ENCODE measurements at places on chromosomes 4 and X.

DNA sequence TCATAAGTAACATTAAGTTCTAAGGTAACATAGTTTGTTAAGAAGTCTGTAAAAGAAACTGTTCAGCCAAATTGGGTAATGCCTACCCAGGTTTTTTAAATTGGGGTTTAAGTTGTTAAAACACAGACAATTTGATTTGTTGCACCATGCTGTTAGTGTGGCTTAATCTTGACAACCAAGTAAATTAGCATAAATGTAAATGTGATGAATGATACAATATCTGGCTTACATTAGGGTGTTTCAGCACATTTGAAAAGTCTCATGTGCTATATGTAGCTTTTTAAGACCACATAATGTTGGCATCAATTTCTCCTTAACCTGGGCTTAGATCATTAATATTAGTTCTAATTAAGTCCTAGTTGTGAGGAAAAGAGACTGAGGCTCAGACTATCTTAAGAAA lies 72.4 kb upstream of the SMARCA5 start:
- no peak for DNase-seq

DNA sequence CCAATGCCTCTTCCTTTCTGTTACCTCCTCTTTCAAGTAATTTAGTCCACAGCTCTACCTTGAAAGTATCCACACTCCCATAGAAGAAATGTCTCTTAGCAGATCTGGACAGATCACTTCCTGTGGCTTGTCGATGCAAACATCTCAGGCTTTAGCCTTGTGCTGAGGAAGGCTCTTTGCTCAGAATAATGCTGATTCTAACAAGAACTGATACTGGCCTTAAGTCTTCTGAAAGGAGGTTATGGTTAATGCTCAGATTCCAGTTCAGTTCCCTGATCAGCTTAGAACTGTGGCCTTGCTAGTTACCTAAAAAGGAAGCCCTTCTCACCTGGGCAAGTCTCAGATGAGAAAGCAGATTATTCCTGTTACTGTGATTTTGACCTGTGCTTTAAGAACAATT lies 230.1 kb upstream of the FAT4 start:
- DNase-seq: no peak

- no peak for DNase-seq
Observed at GRCh38 chrX:71846429-71846828, 64.2 kb upstream of the NHSL2 start.

DNA sequence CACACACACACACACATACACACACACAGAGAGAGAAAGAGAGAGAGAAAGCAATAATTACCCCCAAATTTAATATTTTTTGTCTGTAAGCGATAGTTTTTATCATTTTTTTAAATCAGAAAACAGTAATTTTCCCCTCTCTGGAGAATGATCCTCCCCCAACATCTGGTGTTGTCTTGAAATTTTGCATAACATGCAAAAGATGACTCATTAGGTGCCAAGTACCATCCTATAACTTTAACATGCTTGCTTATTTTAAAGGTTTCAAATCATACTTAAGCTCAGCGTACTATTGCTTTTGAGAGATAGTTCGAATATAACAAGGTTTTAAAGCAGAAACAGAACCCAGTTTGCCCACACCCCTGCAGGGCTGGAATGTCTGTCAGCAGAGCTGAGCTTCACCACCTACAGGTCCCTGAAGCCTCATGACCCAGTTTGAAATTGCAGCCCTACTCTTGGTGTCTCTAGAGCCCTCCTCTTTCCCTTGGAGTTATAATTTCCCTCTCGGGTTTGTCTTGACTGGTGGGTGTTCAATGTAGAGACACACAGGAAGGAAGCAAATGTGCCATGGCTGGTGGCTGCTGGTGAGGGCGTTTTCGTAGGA lies 175.0 kb upstream of the HS3ST1 start:
- DNase-seq: no peak

DNA sequence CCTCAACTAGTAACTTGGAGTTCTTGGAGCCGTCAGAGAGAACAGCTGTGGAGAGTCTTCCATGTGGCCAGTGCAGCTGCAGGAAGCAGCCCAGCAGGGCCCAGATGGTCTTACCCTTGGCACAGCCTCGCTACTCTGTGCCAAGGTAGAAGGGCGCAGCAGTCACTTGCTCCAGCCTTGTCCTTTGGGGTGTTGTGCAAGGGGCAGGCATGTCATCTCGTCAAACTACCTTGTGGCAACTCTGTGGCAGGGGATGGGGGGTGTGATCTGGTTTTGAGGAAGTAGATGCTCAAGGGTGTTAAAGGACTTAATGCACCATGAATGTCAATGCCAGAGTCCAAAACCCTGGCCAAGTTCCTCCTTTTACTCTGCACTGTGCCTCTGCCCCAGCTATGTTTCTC lies 34.2 kb upstream of the TBC1D14 start:
- no peak for DNase-seq

DNA sequence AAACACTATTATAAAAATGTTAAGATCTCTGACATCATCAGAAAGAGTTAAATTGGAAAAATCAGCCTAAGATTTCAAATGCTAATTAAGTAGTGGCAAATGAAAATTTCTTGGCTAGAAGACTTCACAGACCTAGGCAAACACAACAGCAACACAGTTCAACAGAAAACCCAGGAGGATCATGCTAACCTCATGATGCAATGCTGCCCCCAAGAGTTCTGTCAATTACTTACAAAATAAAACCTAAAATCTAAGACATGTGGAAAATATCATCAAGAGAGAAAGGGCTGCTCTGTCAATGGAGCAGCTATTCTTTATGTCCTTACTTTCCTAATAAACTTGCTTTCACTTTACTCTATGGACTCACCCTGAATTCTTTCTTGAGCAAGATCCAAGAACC lies 21.0 kb downstream of the S100G start:
- DNase-seq: no peak

DNA sequence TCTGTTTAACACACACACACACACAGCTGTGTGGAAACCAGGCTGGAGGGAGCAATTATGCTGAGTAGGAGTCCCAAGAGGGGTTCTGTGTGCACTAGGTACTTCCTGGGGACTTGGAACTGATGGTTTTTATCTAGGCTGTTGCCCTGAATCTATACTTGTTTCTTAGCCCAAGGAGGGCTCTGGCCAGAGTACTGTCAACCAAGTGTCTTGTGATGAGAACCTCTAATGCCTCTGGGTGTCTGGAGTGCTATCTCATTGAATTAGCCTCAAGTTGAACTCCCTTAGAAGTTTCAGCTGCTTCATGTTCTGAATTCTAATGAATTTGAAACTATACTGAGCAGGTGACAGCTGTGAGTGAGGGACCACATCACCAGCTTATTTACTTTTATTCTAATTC lies 16.6 kb downstream of the ARHGAP24 start:
- no peak for DNase-seq

GRCh38 chr4:654503-654845 lies 19.6 kb downstream of the ATP5ME start:
- no peak for DNase-seq

DNA sequence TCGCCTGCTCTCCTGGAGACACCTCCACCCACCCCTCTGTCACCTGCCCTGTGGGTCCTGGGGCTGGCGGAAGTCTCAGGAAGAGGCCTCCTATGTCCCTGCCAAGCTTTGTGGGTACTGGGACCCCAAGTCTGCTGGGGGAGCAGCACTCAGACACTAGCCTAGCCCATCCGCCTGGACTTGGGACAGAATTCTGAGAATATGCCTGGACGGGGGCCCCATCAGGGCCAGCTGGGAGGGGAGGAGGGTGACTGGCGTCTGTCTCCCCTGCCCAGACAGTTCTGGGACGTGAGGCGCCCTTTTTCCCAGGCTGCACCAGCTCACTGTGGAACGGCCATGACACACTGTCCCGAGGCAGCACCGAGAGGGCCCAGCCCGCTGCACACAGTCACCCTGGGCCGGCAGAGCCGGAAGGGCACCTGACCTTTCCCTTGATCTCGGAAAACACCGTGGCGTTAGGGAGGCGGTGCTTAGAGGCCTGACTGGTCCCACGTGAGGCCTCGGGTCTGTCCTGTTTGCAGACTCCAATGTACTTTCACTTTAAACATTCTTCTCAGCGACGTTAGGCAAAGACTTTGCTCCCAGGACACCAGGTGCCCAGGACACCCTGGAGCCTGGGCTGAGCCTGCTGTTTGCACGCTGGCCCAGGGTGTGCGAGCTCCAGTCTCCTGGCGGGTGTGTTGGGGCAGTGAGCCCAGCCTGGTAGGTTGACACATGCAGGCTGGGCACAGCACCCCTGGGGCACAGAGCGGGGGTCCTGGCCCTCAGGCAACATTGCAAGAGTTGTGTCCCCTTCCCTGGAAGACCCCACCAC lies 700 bp downstream of the SLC26A1 start:
- DNase-seq: no peak

DNA sequence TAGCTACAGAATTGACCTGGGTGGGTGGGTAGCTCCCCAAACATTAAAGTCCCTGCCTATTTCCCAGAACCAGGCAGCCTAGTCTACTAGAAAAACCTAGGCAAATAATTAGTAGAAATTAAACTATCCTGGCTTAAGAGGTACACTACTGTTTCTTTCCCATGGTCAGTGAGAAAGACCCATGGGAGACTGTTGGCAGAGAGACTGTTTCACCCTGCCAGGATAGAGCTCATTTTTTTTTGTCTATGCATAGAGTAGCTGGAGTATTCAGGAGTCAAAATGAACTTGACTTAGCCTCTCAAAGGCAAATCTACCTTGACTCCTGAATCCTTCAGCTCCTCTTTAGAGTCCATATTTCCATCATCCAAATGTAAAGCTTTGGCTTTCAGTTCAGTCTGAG lies 107.0 kb upstream of the AR start:
- DNase-seq: no peak

DNA sequence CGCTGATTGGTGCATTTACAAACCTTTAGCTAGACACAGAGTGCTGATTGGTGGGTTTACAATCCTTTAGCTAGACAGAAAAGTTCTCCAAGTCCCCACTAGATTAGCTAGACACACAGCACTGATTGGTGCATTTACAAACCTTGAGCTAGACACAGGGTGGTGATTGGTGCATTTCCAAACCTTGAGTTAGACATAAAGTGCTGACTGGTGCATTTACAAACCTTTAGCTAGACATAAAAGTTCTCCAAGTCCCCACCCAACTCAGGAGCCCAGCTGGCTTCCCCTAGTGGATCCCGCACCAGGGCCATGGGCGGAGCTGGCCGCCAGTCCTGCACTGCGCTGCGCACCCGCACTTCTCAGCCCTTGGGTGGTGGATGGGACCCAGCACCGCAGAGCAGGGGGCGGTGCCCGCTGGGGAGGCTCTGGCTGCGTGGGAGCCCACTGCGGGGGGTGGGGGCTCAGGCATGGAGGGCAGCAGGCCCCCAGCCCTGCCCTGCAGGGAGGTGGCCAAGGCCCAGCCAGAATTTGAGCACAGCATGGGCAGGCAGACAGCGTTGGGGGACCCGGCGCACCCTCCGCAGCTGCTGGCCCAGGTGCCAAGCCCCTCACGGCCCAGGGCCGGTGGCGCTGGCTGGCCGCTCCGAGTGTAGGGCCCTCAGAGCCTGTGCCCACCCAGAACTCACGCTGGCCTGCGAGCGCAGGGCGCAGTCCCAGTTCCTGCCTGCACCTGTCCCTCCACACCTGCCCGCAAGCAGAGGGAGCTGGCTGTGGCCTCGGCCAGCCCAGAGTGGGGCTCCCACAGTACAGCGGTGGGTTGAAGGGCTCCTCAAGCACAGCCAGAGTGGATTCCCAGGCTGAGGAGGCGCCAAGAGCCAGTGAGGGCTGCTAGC lies 608.9 kb upstream of the LCORL start:
- no peak for DNase-seq

- no peak for DNase-seq
Observed at GRCh38 chr4:38327174-38327573, 336.8 kb upstream of the KLF3 start.

DNA sequence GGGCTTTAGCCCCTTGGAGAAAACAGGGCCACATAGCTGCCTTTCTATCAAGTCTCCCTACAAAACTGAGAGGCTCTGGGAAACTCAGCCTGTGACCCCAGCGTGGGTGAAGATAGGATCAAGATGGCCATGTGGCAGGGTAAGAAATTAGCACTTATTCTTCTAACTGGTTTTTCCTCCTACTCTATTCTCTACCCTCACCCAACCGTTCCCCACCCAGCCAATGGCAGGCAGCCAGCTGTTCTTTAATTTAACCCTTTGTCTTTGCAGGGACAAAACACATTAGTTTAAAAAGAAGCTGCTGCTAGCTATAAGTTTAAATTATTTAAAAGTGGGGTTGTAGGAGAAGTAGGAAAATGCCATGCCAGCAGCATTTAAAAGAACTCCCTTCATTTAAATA lies 2.8 kb downstream of the CLCN5 start:
- no peak for DNase-seq

DNA sequence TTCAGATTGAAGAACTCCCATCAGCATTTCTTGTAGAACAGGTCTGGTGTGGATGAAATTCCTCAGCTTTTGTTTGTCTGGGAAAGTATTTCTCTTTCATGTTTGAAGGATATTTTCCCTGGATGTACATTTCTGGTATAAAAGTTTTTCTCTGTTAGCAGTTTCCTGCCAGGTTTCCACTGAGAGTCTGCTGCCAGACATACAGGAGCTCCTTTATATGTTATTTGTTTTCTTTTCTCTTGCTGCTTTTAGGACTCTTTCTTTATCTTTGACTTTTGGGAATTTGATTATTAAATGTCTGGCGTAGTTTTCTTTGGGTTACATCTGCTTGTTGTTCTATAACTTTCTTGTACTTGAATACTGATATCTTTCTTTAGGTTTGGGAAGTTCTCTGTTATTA lies 486.5 kb downstream of the ARAP2 start:
- DNase-seq: no peak

GRCh38 chr4:113159942-113160545 lies 110.6 kb downstream of the ANK2 start:
- DNase-seq: no peak

GRCh38 chrX:43958529-43958928 lies 14.7 kb downstream of the NDP start:
- DNase-seq: no peak

- DNase-seq: no peak
Observed at GRCh38 chrX:38654302-38654701, 93.0 kb downstream of the TSPAN7 start.

DNA sequence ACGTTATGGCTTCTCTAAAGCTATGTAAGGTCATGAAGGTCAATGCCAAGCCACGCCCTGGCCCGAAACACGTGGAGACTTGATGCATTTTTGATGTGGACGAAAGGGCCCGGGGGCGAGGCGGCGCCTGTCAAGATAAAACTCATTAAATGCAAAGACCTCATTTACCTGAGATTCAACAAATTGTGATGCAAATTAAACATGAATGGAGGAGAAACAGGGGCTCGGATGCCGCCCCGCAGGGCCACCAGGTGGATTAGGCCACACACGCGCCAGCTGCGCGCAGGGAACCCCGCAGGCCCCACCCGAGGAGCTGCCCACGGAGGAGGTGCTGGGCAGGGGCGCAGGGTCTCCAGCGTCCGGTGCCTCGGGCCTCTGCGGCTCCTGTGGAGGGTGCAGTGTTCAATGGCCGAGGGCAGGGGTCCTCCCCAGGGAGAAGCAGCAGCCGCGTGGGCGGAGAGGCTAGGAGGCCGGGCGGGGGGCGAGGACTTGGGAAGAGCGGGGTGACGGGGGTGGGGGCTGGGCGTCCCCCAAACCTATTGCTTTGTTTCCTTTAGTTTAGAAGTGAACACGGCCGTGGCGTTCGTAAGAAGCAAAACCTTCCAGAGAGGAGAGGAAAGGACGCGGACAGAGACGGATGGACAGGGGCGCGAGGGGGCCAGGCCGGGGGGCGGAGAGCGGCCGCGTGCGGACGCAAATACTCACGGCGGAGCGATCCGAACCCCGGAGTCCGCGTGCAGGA lies 40.4 kb downstream of the CPLX1 start:
- DNase-seq: no peak
